ENCODE measurements at places on chromosomes 12 and 14.

DNA sequence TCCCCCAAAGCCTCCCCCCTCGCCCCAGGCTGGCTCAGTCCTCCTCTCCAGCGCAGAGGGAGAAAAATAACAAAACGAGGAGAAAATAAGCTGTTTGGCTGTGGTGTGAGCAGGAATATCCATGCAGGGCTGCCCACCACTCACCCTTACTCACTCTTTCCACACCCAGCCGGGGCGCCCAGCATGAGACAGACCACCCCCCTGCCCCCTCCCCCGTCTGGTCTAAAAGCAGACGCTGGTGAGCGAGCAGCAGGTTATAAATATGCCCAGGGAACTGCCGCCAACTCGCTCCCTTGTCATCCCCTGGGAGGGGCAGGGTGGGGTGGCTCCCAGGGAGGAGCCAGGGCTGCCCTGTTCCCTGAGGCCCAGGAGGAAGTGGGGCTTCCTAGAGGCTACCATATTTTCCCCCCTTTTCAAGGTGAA is 7.4 kb downstream of the WNT1 start:
- DNase-seq, result no peak

GRCh38 chr14:25003537-25003936 is 46.4 kb downstream of the STXBP6 start:
- no peak for DNase-seq

DNA sequence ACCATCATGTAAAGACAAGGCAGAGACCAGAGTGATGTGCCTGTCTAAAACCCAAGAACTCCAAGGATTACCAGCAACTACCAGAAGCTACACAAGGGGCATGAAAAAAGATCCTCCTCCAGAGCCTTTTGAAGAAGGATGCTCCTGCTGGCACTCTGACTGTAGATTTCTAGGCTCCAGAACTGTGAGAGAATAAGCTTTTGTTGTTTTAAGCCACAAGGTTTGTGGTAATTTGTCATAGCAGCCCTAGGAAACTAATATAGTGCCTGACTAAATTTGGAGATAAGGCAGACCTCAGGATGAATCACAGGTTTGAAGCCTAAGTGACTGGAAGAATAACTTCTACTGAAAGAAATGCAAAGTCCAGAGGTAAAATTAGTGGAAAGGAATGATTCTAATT is 132.9 kb downstream of the CEP83 start:
- no peak for DNase-seq

DNA sequence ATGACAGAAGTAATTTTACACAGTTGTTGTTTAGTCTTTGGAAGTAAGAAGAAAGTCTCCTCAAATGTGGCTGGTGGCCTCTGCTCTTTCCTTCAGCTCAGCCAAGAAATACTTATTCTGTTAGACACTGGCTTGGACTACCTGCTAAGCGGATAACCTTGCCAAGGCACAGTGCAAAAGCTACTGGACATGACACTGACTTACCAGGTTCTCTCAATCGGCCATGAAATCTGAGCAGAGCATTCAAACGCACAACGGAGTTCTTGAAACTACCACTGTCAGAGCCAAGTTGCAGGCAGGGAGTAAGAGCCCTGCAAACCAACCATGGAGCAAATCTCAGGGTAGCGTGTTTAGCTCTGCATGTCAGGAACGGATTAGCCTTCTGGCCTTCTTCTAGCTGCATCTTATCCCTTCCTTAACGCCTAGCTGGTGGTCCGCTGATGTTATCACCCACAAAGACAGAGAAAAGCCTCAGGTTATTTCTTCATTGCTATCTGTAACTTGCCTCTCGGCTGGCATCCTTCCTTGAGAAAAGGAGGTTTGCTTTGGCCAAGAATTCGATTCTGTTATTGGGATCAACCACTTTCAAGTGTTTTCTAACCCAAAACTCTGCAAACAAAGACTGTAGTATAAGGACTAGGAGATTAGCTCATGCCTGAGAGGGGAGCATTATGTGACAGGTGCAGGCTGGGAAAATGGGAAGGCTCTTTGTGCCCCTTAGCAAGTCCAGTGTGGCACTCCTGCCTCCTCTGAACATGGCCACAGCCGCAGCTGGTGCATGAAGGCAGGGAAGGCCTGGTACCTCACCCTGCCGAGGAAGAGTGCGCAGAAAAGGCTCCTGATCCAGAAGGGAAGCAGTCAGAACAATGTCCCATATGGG is 223.4 kb downstream of the GLT1D1 start:
- no peak for DNase-seq

- DNase-seq, result no peak
Observed at GRCh38 chr14:79967001-79967400, 244.3 kb downstream of the DIO2 start.

DNA sequence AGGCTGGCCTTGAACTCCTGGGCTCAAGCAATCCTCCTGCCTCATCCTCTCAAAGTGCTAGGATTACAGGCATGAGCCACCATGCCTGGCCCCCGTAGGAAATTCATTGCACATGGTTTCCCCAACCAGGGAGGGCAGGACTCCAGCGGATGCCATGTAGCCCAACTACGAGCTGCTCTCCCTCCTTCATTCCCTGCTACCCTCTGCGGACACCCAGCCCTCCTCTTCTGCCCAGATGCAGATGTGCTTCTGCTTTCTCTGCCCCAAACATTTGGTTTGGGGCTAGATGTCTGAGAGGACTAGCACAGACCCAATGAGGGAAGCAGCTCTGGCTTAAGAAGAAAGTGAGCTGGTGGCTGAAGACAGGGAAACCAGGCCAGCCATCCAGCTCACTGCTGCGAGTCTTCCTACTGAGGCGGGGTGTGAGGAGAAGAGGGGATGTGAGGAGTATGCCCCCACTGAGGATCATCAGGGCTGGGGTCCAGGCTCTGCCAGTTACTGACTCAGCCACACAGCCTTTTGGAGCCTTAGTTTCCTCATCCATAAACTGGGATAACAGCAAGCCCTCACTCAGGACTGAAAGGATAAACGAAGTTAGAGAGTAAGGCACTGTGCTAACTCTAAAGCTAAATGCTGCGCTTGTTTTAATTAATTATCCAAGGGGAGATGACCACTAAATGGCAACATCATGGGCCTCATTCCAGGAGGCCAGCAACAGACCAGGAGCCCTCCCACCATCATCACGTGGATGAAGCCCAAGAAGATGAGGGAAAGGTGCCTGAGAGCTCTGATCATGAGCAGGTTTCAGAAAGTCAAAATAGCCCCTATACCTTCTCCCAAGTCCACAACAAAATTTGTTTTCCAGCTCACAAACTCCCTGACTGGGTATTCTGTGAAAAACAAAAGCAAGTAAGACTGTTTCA is 10.9 kb downstream of the CTDSP2 start:
- DNase-seq, result no peak

DNA sequence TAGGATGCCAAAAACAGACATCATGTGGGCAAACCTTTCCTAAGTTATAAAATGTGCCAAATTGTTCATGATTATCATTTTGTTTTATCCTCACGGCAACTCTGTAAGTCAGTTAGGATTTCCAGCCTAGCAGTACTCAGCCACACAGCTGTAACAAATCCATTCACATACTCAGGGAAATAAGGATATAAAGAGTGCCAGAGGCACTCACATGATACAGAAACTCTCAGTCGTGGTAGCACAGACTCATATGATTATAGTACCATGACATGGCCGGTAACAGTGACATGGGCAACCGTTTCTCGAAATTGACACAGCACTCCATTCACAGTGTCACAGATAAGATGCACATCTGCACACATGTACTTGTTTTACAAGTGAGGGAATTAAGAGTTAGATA is 344.2 kb downstream of the LRIG3 start:
- DNase-seq, result no peak

GRCh38 chr12:79191391-79191790 is 326.8 kb downstream of the SYT1 start:
- DNase-seq, result no peak

DNA sequence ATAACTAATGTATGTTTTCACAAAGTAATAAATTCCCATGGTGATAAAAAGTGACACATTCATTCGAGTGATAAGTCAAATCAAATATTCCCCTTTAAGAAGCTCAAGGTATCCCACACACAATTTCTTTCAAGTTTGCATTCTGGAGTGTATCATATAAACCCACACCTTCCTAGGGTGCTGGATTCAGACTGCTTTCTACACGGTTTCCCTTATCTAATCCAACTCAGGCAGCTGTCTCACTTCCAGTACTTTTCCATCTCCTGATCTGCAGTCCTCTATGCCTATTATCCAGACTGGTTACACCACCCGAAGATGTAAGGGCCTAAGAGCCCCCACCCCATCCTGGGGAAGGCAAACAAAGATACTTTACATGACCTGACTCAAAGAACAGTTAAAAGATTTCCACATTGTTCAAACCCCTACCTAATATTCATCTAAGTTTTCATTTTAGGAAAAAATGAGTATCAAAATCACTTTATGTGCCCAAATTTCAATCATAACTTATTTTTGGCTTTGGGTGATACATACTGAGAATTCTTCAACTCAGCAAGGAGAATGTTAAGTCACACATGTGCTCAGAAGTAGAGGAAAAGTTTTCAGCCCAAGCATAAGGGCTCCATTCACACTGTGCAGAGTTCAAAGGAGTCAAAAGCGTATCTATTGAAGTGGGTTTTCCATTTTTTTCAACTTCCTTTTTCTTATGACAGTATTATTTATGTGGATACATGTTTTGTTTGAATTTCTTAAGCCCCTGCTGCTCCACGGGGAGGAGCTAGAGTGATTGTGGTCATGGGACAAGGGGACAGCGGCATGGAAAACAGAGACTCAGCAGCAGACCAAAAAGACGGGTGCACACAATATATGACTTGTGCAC is 41.8 kb downstream of the CORO1C start:
- no peak for DNase-seq

- DNase-seq, result no peak
Observed at GRCh38 chr12:62098132-62098531, 162.1 kb upstream of the USP15 start.

DNA sequence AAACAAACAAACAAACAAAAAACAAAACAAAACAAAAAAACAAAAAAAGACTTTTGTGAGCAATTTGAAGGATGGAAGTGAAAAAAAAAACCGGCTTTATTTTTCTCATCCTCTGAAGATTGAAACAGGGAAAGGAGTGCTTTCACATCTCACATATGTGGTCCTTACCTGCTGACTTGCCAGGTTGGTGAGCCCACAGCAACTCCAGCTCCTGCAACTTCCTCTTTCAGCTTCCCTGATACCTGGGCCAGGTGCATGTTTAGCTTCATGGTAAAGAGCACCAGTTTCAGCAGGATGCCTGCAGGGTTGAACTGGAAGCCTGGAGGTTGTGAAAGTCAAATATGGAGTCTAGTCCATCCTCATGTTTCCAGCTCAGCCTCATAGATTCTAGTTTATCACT is 221.2 kb upstream of the OTX2 start:
- DNase-seq, result no peak

GRCh38 chr14:61695695-61696527 is 598 bp downstream of the HIF1A start:
- peak; percentile 34 for DNase-seq

DNA sequence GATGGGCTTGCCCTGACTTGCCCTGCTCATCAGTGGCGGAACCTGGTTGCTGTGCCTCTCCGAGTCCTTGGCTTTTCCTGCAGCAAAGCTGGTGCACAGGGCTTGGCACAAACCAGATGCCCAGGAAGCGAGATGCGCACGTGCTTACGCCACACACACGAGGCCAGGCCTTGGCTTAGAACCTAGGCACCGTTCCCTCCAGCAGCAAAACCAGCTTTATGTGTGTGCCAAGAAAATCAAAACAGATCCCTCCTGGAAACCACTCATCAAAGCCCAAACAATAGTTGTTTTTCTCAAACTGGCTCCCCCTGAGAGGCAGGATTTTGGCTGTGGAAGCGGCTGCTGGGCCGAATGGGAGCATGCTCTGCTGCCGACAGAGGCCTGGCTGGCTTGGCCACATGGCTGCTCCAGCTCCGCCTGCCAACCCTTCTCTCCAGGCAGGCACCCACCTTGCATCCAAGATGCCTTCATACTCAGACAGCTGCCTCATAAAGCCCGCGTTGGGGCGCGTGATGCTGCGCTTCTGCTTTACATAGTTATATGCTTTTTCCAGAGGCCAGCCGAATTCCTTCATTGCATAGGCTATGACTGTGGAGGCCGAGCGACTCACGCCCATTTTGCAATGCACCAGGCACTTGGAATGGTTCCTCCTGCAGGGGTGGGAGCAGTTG is 58.7 kb downstream of the SSH1 start:
- DNase-seq, result no peak

DNA sequence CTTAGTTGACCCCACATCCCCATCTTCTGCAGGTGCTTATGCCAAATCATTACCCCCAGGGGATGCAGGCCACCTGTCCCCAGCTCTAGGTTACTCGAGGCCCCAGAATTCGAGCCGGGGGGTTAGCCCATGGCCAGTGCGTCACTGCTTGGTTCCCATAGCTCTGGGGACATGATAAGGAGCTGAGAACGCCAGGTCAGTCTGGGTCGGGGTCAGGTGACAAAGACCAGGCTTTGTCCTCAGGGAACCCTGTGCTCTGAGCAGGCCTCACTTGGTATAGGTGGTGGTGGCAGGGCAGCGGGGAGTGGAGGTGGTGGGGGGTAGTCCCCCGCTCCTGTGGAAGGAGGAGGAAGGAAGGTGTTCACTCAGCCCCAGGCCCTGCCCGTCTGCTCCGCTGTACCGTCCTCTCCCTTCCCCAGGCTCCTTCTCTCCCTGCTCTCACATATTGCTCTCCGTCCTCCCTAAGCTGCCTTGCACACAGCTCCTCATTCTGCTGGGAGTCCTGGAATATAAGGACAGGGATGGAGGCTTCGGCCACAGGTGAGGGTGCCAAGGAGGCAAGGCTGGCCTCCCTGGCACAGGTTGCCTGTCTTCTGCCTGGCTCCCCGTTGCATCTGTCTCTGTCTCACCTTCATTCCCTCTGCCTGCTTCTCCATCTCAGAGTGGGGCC is 2.0 kb upstream of the MYH6 start:
- DNase-seq, result no peak

DNA sequence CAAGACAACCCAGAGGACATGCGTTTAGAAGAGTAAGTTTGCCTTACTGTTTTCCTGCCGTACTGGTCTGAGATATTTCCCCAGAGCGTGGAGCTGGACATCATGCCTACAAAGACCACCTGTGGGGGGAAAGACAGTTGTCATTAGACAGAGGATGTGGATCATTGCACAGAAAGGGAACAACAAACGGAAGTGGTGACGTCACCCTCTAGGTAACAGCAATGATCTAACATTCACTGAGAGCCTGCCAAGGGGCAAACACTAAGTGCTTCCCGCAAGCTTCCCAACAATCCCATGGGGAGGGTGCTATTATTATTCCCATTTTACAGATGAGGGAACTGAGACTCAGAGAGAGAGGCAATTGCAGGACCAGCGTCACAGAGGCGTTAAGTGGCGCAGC is 48.5 kb downstream of the SVOP start:
- DNase-seq, result no peak

DNA sequence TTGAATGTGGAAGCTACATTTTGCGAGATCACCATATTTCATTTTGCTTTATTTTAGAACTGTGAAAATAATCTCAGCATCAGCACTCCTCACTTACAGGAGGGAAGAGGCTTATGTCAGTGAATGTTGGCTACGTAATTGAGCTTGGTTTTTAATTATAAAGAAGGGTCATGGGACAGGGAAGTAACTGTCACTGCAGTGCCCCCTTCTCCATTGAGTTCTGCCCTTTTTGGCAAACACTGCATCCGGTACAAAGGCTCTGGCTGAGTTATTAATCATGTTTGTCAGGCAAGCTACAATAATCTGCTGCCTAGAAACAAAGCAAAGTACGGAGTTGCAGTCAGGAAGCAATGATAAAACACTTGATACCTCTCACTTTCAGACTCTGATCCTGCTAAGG is 546.7 kb downstream of the SNAPC1 start:
- no peak for DNase-seq

GRCh38 chr14:32728976-32729375 is 209.7 kb upstream of the NPAS3 start:
- DNase-seq, result no peak

GRCh38 chr12:132140501-132140900 is 3.6 kb downstream of the DDX51 start:
- DNase-seq, result no peak

GRCh38 chr14:75301666-75302325 is 23.2 kb downstream of the FOS start:
- DNase-seq, result no peak
